Pancreas (tissue), 10 donors: ENCODE measurements at places on chromosomes 16 and 17. TPM values are rescaled to one million over a fixed set of nuclear protein-coding genes. Genes with fewer than 3 reads are reported as not detected.

Gene PRAC2
- polyA plus RNA-seq, result not detected

Gene ZG16B
- 1.7 TPM for polyA plus RNA-seq

Gene ABR
- 39.2 TPM for polyA plus RNA-seq

Gene CBX2
- 3.2 TPM for polyA plus RNA-seq

Gene HOXB9
- not detected for polyA plus RNA-seq

Gene RGS11
- 47.2 TPM for polyA plus RNA-seq

Gene ALOX15B
- 0.05 TPM for polyA plus RNA-seq

Gene C16orf96
- 0.30 TPM for polyA plus RNA-seq

Gene GP1BA
- not detected for polyA plus RNA-seq

Gene ZSCAN32
- 4.7 TPM for polyA plus RNA-seq

Gene SLX1A
- 61.8 TPM for polyA plus RNA-seq

Gene EXOC3L1
- 5.2 TPM for polyA plus RNA-seq

Gene WFIKKN1
- polyA plus RNA-seq, result 2.6 TPM

Gene CHST5
- polyA plus RNA-seq, result 0.16 TPM

Gene TMEM235
- 0.11 TPM for polyA plus RNA-seq

Gene ASPHD1
- 21.2 TPM for polyA plus RNA-seq

Gene TRIM72
- 0.02 TPM for polyA plus RNA-seq

Gene RPS6KB1
- 12.3 TPM for polyA plus RNA-seq

Gene KCNJ2
- 0.38 TPM for polyA plus RNA-seq

Gene TM4SF5
- polyA plus RNA-seq, result 0.46 TPM

Gene ZNF629
- polyA plus RNA-seq, result 5.8 TPM

Gene CACNG5
- 0.15 TPM for polyA plus RNA-seq

Gene HBA1
- polyA plus RNA-seq, result 4.2 TPM

Gene SLC35G6
- polyA plus RNA-seq, result 0.08 TPM

Gene PIRT
- 0.28 TPM for polyA plus RNA-seq

Gene MT1A
- polyA plus RNA-seq, result 15.0 TPM
